ENCODE measurements at places on chromosomes 13 and 19.

GRCh38 chr19:44608391-44608821 is 5.0 kb upstream of the IGSF23 start:
- no peak for DNase-seq

GRCh38 chr19:44988896-44989556 is 12.2 kb upstream of the RELB start:
- DNase-seq = peak; percentile 63

DNA sequence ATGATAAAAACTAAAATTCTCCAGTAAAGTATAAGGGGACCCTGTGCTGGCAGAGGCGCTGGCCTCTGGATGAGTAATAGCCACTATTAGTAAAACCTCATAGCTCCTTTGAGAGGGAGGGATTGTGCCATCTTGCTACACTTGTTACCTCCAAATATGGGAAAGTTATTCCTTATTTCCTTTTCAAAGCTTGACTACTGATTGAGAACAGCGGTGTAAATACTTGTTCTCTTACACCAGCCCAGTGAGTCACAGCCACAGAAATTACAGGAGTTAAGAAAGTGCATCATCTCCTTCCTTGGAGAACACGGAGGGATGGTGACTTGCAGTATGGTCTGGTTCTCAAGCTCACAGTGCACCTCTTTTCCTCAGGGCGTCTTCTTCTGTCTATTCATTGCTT is 379.0 kb downstream of the EFNB2 start:
- DNase-seq = no peak

DNA sequence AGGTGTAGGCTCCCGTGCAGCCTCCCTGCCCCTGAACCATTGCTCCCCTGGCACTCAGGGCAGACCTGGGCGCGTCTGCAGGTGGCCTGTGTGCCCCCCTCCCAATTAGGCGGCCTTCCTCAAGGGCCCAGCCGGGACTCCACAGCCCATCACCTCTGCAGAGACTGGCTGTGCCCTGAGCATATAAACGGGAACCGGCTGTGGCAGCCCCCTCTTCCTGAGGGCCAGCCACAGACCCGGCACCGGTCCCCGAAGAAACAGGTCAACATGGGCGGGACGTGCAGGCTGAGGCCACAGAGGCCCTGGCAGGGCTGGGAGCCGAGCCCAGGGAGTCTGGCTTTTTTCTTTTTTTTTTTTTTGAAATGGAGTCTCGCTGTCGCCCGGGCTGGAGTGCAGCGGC is 12.0 kb downstream of the PIAS4 start:
- DNase-seq = no peak

GRCh38 chr13:111482126-111482525 is 161.7 kb downstream of the TEX29 start:
- no peak for DNase-seq

- no peak for DNase-seq
Measured at GRCh38 chr13:27012482-27013197, 159.0 kb downstream of the USP12 start.

DNA sequence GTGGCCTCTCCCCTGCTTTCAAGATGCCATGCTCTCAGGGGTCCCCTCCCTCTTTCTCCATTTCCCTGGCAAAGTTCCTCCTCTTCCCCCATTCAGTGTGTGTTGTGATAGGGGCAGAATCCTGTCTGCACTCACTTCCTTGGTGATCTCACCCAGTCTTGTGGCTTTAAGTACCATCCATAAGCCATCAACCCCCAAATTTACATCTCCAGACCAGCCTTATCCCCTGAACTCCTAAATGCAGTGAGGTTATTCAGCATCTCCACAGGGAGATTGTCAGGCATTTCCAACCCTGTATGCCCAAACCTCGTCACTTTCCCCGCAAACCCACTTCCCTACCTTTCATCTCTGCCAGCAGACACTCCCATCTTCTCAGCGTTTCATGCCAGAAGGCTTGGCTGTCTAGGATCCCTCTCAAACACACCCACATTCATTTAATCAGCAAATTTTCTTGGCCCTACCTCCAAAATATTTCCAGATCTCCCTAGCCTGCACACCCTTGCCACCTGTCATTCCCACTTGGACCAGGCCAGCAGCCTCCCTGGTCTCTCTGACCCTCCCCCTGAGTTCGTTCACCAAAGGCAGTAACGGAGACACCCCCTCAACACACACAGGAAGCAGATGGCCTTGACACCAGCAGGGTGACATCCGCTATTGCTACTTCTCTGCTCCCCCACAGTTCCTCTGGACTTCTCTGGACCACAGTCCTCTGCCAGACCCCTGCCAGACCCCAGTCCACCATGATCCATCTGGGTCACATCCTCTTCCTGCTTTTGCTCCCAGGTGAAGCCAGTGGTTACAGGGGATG is at the start of gene HCST:
HCST (plus strand) TSS at position 676 of the 808 bp plus-strand sequence; CDS start at position 741, 65 bp downstream.
- DNase-seq = no peak

GRCh38 chr19:31211088-31211487 is 138.1 kb downstream of the TSHZ3 start:
- no peak for DNase-seq

- DNase-seq = no peak
Measured at GRCh38 chr19:18029617-18030338, 21.8 kb downstream of the ARRDC2 start.

DNA sequence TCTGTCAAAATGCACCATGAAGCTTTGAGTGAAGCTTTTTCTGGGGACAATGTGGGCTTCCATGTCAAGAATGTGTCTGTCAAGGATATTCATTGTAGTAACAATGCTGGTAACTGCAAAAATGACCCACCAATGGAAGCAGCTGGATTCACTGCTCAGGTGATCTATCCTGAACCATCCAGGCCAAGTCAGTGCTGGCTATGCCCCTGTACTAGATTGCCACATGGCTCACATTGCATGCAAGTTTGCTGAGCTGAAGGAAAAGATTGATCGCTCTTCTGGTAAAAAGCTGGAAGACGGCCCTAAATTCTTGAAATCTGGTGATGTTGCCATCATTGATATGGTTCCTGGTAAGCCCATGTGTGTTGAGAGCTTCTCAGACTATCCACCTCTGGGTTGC is 12.7 kb downstream of the GPR42 start:
- DNase-seq = no peak

GRCh38 chr19:17292301-17293074 is 10.7 kb downstream of the ABHD8 start:
- peak; percentile 75 for DNase-seq

DNA sequence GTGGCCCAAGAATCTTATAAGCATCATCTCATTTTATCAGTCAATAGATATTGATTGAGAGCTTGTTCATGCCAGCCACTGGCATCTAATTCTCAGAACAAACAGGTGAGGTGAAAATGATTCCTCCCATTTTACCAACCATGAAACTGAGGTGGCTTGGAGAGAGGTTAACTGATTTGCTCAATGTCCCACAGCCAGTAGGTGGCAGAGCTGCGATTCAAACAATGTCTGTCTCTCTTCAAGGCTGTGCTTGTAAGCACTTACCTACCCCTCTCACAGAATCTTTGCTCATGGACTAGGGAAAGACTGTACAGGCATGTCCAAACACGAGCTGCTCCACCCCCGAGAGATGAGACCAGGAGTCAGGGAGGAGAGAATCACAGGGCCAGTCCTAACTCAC is 21.5 kb upstream of the GSX1 start:
- no peak for DNase-seq

DNA sequence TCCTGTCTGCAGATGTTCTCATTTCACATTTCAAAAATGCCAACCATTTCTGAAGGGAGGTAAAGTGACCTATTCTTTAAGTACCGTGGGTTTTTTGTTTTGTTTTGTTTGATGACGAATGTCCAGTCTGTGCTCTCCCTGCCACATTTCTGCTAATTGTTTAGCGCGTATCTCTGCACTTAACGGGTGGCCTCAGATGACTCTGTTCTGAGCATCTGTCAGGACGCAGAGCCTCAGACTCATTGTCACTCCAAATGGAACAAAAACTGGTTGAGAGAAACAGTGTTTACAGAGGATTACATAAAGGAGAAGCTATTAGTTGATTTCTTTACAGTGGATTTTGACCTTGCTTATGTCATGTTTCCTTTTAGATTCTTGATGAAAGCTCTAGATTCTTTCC is 23.7 kb downstream of the TPP2 start:
- no peak for DNase-seq

DNA sequence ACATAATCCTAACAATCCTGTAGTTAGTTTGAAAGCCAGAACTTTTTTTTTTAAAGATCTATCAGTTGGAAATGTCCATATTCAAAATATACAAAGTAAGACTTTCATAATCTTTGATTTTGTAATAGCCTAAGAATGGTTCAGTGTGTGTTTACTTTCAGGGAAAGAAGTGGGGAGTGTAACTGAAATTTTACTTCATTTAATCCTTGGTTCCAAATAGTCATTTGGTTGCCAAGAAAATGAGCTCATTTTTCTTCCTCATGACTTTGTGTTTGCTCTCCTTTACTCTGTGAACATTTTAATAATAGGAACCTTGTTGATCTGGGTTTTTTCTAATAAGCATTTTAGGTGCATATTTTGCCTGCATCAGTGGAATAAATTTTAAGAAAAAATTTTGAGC is 278.8 kb downstream of the SLITRK6 start:
- no peak for DNase-seq

- DNase-seq = no peak
Measured at GRCh38 chr19:5341448-5341820, 822 bp upstream of the PTPRS start.

- DNase-seq = no peak
Measured at GRCh38 chr13:43648733-43649132, 138.0 kb downstream of the ENOX1 start.

- DNase-seq = no peak
Measured at GRCh38 chr19:36060430-36060829, 5.7 kb downstream of the WDR62 start.

DNA sequence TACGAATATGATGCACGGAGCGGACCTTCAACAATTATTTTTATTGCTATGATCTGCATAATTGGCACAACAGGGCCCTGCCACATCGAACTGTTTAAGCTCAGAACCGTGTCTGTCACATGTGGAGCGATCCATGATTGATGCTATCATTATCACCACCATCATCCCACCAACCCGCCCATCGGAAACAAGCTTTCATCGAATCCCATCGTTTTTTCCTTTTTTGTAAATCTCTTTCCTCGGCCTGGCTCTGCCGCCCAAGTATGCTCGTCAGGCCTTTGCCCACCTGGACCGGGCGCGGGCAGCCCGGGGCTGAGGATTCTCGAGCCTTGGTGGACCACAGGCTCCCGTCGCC is 533 bp upstream of the DCAF15 start:
- DNase-seq = no peak

DNA sequence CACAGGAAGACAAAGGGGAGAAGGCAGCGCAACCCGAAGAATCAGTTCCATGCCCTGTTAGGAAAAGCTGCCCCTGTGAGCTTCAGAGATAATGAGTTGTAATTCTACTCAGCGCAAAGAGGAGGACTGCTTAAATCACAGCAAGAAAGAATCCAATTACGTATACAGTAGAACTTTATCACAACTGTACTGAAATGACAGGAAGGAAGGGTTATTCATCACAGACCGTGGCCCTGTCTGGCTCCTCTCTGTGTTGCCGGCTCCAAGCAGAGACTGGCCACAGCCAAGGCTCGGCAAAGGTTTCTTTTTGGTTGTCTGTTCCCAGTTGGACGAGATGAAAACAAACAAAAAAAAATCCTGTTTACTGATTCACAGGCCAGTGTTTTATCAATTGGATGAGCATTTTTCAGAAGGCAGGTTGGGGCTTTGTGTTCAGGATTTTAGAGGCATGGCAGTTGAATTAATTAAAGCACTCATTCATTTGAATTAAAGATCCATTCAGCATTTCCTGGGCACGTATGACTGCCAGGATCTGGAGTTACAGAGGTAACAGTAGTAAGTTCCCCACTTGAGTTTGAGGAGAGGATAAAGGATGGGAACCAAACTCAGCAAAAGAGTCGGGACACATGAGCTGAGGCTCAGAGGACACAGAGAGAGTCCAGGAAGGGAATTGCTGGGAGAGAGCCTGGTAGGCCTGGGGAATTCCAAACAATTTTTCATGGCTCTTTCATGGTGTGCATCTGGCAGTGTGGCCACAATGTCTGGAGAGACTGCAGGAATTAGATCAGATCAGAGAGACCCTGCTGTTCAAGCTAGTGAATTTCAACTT is 341.0 kb downstream of the DNAJC15 start:
- no peak for DNase-seq

GRCh38 chr13:100254002-100254401 is 165.1 kb downstream of the PCCA start:
- DNase-seq = no peak

DNA sequence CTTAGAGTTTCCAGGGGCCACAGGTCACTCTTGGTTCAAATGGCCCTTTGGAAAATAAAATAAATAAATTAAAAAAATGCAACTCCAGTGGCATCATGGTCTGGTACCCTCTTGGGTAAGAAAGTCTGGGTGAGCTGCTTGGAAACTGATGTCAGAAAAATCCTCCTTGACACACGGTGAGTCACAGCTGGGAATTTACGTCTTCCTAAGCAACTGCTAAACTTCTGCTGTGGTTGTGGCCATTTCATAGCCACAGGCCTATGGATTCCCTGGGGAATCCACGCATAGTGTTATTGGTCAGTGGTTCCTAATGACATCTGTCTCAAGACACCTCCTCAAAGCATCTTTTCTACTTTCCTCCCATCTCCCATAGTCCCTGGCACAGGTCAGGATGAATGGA is 220.8 kb downstream of the COG6 start:
- no peak for DNase-seq

GRCh38 chr13:23612731-23613130 is 42.5 kb downstream of the TNFRSF19 start:
- DNase-seq = no peak

- no peak for DNase-seq
Measured at GRCh38 chr13:95382411-95382810, 81.2 kb upstream of the ABCC4 start.

DNA sequence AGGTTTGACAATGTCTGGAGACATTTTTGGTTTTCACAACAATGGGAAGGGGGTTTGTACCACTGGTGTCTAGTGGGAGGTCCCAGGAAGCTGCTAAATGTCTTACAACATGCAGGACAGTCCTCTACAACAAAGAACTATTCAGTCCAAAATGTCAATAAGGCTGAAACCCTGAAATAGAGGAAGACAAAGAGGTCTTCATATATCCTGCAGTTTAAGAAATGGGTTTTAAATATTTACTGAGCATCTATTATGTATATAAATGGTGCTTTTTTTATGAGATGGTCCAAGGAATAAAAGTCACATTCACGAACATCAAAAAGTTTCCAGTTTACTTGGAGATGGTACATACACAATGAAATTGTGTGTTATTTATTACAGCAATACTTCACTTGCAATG is 107.3 kb downstream of the AKAP11 start:
- DNase-seq = no peak

DNA sequence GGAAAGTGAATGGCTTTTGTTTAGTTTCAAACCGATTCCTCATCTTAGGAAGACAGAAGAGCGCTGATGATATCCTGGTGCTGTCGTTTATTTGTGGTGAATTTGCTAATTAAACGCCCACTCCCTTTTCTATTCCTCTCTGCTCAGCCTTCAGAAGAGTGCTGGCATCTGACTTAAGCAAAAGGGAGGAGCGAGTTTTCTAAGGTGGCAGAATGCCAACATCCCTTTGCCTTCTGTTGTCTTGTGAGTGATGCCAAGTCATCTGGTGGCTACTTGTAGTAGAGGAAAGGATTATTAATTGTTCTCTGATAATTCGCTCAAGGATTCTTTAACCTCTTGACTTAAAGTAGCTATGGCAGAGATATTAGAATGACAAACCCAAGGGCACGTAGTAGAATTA is 68.1 kb downstream of the ERCC5 start:
- DNase-seq = no peak
